A673 (cell line): ENCODE measurements at places on chromosomes 7 and 10. TPM values are rescaled to one million over a fixed set of nuclear protein-coding genes. Genes with fewer than 3 reads are reported as not detected.

DNA sequence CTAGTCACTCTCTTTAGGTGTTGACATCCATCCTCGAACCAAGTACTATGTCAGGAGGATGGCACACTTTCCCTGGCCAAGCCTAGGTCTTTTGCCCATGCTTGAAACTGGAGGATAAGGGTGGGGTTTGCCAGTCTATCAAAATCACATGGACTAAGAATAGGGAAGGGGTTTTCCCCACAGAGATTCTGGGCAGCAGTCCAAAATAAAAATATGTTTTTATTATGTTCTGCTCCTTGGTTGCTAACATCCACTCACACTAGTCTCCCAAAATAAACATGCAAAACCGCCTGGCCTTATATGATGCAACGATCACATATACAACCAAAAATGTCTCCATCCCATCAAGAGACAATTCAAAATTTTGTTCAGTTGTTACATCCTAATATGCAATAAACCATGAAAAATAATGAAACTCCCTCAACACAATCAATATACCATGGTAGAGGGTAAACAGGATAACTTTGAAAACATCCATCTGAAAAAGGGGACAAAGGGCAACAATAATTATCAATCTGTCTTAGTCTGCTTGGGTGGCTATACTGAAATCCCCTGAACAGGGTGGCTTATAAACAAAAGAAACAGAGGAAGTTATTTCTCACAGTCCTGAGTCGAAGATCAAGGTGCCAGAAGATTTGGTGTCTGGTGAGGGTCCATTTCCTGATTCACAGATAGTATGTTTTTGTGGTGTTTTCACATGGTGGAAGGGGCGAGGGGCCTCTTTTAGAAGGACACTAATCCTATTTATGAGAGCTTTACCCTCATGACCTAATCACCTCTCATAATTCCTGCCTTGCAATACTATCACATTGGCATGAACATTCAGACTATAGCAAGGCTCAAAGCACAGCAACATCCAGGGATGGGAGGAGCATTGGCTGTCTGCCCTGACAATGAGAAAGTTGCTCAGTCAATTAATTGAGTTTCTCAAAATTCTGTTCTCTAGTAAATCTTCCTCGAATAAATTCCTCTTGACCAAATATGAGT lies 159.3 kb downstream of the ETV1 start:
- no peaks in the 10 kb centered on the region for H3K36me3 ChIP-seq
- no peak overlapping the region for H3K27ac ChIP-seq
- H3K4me1 ChIP-seq, result peaks cover 11% of the 10 kb centered on the region

DNA sequence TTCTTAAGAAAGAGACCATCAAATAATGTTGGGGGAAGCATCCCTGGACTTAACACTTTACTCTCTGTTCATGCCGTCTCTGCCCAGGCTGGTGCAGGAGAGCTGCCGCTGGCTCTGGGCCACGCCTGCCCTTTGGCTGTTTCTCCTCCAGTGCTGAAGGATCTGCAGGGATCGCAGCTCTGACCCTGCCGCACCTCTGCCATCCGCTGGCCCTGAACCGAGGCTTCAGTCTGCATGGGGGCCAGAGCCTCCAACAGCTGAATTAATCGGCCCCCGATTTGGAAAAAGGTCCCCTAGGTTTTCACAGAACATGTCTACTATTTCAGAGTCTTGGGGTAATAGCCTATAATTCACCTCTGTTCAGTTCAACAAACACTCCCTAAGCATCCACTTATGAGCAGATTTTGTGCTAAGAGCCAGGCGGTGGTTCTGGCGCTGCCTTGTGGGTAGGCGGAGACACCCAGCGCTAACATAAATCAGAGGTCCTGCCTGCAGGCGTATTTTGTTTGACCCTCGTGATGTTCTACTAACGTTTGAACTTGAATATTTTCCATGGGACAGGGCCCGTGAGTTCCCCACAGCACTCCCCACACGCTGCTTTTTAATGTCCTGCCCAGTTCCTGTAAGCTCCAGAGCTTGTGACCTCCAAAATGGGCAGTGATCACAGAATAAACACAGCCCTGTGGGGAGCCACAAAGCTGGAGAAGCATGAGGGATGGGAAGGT lies 99.0 kb downstream of the DYNC2I1 start:
- no peak for DNase-seq
- H3K4me3 ChIP-seq, result no peak overlapping the region
- H3K36me3 ChIP-seq, result no peaks in the 10 kb centered on the region
- H3K4me1 ChIP-seq, result no peaks in the 10 kb centered on the region
- H3K27ac ChIP-seq, result no peak overlapping the region

Gene RGR
- total RNA-seq, result not detected in 2 replicates

GRCh38 chr7:80070391-80070790 lies 64.2 kb upstream of the GNAI1 start:
- H3K36me3 ChIP-seq, result no peaks in the 10 kb centered on the region
- no peaks in the 10 kb centered on the region for H3K27me3 ChIP-seq
- no peak overlapping the region for H3K27ac ChIP-seq
- H3K4me3 ChIP-seq, result no peak overlapping the region

Gene GPR158
- not detected in 2 replicates for total RNA-seq

DNA sequence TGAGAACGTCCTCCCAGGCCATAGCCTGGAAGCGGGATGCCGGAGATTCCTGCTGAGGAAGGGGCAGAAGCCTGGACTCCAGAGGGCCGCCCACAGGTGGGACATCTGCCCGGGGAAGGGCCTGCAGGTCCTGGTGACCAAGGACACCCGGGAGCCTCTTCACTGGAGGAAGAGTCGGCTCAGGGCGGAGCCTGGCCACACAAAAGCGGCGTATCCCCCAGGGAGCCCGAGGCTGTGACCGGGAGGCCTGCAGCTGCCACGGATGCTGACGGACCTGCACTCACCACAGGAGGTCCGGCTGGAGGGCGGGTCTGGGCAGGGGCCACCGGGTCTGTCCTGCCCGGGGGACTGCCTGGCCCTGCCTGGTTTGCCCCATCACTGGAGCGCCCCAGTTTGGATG lies 15.5 kb upstream of the ADGRA1 start:
- H3K27ac ChIP-seq, result no peak overlapping the region
- peaks cover 20% of the 10 kb centered on the region for H3K27me3 ChIP-seq
- H3K36me3 ChIP-seq, result no peaks in the 10 kb centered on the region
- no peak for DNase-seq

Gene KAT6B
- 21.8 and 22.2 TPM in 2 replicates for total RNA-seq

Gene NANOS1
- total RNA-seq, result 0.67 and 0.70 TPM in 2 replicates

GRCh38 chr7:79909176-79909575 lies 225.5 kb upstream of the GNAI1 start:
- no peak for DNase-seq
- H3K4me1 ChIP-seq, result no peaks in the 10 kb centered on the region
- no peak overlapping the region for H3K27ac ChIP-seq
- H3K4me3 ChIP-seq, result no peak overlapping the region

- H3K4me1 ChIP-seq, result no peaks in the 10 kb centered on the region
- H3K27ac ChIP-seq, result no peak overlapping the region
- no peak overlapping the region for H3K4me3 ChIP-seq
- DNase-seq, result no peak
These were observed 4.8 kb upstream of the PTPN12 start for GRCh38 chr7:77532247-77532646.

GRCh38 chr7:125098377-125098970 lies 168.8 kb upstream of the POT1 start:
- DNase-seq, result no peak
- H3K4me3 ChIP-seq, result no peak overlapping the region
- no peak overlapping the region for H3K27ac ChIP-seq
- H3K27me3 ChIP-seq, result no peaks in the 10 kb centered on the region
- no peaks in the 10 kb centered on the region for H3K36me3 ChIP-seq

GRCh38 chr7:67496589-67496988 lies 500.0 kb downstream of the TYW1 start:
- H3K4me3 ChIP-seq, result no peak overlapping the region
- no peaks in the 10 kb centered on the region for H3K4me1 ChIP-seq
- H3K27me3 ChIP-seq, result no peaks in the 10 kb centered on the region

- no peak overlapping the region for H3K4me3 ChIP-seq
- peak overlapping the region; percentile 61 for H3K27ac ChIP-seq
- no peaks in the 10 kb centered on the region for H3K36me3 ChIP-seq
- no peaks in the 10 kb centered on the region for H3K27me3 ChIP-seq
These were observed 19.1 kb downstream of the CEP41 start for GRCh38 chr7:130421684-130422083.

DNA sequence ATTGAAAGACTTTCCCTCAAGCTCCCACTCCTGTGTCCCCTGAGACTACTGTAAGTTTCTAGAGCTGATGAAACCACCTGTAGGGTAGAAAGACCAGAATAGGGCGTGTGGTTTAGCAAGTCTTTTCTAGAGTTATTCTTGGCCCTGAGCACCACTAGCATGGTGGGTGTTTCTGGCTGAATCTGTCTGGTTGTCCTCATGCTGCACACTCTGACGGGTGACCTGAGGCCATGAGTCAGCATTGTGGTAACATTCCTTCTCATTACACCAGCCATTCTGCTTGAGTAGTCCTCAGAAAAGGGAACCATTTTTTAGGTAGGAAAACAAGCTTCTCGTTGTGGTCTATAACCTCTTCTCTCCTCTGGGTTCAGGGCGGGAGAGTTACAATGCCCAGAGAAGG lies 250.3 kb downstream of the SNX13 start:
- H3K4me3 ChIP-seq, result no peak overlapping the region
- H3K36me3 ChIP-seq, result no peaks in the 10 kb centered on the region
- DNase-seq, result no peak
- H3K27me3 ChIP-seq, result no peaks in the 10 kb centered on the region
- no peaks in the 10 kb centered on the region for H3K4me1 ChIP-seq
- H3K27ac ChIP-seq, result no peak overlapping the region

DNA sequence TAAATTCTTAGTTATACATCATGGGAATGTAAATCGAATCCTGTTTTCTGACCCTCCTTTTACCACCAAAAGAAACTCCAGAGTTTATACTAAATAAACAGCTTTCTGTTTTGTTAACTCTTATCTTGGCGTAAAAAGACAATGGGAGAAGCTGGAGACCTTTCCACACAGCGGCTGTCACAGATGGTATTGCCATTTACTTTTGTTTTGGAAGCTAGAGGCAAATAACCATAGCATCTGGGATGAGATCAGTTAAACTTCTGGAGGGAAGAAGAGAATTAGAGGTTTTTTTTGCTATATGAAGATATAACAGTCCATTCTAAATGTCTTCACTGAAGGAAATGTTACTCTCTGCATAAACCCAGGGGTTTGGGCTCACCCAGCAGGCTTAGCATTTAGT lies 258.9 kb downstream of the REEP3 start:
- no peak for DNase-seq
- H3K27ac ChIP-seq, result no peak overlapping the region
- H3K4me1 ChIP-seq, result peaks cover 12% of the 10 kb centered on the region
- no peaks in the 10 kb centered on the region for H3K36me3 ChIP-seq
- H3K4me3 ChIP-seq, result no peak overlapping the region
- H3K27me3 ChIP-seq, result no peaks in the 10 kb centered on the region

DNA sequence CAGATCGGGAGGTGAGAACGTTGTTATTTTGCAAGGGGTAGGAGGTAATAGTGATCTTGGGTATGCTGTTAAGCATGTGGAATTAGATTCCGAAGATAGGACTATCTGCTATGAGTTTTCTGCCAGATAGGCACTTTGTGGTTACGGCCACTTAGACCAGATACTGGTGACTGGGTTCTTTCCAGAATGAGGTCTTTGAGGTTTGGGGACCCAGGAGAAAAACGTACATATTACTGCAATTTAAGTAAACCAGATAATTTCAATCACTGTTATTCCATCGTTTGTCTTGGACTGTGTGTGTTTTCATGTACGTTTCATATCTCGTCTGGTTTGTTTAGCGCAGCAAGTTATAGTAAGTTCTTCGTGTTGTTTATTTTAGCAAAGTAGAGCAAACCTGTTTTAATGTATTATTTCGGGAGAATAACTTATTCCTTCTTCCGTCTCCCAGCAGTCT lies 312 bp downstream of the ARL4A start:
- H3K4me1 ChIP-seq, result peaks cover 11% of the 10 kb centered on the region
- H3K36me3 ChIP-seq, result no peaks in the 10 kb centered on the region

DNA sequence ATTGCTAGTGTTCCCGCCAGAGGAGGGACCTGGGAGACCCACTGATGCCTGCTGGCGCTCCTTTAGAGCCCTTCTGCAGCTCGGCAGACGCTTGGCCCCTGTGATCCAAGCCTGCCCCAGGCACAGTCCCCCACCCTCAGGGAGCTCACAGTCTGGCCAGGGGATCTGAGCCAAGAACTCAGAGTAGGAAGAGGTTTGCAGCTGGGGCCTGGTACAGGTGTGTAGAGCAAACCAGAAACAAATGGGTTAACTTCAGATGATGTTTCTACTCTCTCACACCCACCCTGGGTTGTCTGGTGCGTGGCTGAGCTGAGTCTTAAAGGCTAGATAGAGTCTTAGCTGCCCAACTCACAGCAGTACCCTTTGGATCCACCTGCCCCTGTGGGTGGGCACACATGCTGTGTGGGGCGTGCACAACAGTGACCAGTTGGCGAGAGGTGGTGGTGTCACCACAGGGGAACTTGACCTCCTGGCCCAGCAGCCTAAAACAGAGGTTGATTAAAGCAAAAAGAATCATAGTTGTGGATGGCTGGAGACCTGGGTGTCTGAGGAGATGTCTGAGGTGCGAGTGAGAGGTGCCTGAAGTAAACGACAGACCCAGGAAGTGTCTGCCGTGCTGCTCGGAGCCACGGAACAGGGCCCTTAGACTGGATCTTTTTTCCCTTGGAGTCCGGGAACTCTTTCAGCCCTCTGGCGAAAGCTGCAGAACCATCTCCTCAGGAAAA lies 31.2 kb upstream of the SRGN start:
- no peak overlapping the region for H3K27ac ChIP-seq
- H3K27me3 ChIP-seq, result no peaks in the 10 kb centered on the region
- H3K4me1 ChIP-seq, result no peaks in the 10 kb centered on the region
- no peak for DNase-seq
- H3K4me3 ChIP-seq, result no peak overlapping the region
- H3K36me3 ChIP-seq, result no peaks in the 10 kb centered on the region
